ENCODE measurements at places on chromosomes 4 and X.
A peak's percentile ranks its signal among the peaks of the same experiment; 100 is the strongest.

GRCh38 chr4:2399631-2400190 lies 18.7 kb downstream of the ZFYVE28 start:
- DNase-seq = no peak

DNA sequence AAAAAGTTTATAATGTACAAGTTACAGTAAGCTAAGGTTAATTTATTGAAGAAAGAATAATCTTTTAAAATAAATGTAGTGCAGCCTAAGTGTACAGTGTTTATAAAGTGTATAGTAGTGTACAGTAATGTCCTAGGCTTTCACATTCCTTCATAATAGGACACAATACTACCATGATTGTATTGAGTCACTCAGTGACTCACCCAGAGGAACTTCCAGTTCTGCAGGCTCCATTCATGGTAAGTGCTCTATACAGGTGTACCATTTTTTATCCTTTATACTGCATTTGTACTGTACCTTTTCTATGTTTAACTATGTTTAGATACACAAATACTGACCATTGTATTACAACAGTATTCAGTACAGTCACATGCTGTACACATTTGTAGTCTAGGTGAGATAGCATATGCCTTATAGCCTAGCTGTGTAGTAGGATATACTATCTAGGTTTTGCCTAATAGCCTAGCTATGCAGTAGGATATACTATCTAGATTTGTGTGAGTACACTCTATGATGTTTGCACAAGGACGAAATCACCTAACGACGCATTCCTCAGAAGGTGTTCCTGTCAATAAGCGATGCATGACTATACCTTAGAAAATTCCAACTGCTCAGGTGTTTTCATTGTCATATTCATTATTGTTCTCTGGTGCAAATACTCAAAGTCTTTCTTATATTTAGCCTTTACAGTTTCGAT lies 5.5 kb upstream of the TMEM255A start:
- DNase-seq = no peak

DNA sequence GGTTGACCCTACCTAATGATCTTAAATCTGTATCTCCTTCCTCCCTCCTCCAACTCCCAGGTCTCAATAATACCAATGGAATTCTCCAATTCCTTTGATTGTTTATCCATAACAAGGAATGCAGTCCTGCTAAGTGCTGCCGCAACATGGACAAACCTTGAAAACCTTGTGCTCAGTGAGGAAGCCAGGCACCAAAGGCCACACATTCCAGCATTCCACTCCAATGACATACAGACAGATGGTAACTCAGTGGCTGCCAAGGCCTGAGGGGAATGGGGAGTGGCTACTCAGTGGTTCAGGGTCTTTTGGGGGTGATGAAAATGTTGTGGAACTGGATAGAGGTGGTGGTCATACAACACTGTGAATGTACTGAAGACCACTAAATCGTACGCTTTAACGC lies 10.4 kb downstream of the HAUS7 start:
- no peak for DNase-seq

DNA sequence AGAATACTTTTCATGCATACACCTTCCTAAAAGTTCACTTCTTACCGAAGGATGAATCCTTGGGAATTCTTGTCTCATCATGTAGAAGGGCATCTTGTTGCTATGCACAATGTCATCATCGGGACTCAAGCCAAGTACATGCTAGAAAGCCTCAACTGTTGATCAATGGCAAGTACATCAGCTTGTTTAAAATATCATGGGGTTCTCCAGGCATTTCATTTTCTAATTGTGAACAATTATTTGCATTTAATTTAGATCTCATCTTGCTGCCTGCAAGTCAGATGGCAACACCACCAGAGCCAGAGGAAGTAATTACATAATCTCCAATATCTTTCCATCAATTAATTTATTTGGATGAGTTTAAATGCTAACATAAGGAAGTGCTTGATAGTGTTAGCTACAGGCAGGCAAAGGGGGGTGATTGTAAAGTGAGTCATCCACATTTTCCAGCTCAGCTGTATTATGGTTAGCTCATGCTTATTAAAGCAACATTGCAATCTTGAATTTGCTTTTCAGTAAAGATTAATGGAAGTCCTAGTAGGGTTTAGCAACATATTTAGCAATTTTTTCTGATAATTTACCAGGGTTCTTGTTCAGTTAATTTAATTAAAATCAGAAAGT lies 356.5 kb downstream of the CBLL2 start:
- DNase-seq = no peak

DNA sequence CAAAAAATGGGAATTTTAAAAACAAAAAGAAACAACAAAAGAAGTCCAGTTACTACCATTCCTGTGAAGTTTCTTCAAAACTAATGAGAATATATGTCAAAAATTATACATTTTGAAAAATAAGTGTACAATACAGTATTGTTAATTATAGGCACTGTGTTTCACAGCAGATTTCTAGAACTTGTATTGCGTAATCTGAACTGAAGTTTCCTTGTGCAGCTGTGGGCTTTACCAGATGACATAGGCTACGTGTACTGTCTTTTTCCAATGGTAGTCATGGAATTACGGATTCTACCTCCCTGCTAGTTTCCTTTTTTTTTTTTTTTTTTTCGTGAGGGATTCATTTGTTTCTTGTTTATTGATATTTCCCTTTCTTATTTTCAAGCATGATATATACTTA lies 113.8 kb upstream of the GABRA2 start:
- no peak for DNase-seq

DNA sequence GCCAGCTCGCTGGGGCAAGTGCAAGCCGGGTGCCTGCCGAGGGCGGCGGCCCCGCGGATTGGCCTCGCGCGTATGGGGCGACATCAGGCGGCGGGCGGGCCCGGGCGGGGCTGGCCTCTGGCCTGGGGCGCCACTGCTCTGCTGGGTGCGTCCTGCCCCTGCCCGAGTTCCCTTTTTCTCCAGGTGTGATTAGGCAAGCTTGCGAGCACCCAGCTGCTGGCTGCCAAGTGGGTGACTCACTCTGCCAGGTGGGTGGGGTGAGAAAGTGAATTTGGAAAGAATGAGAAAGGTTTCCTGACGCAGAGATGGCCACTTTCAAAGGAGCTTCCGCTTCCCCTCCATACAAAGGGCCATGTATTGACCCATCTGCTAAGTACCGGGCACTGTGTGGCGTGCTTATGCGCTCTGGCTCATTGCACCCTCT lies 32.5 kb downstream of the FGFBP1 start:
- DNase-seq = no peak

DNA sequence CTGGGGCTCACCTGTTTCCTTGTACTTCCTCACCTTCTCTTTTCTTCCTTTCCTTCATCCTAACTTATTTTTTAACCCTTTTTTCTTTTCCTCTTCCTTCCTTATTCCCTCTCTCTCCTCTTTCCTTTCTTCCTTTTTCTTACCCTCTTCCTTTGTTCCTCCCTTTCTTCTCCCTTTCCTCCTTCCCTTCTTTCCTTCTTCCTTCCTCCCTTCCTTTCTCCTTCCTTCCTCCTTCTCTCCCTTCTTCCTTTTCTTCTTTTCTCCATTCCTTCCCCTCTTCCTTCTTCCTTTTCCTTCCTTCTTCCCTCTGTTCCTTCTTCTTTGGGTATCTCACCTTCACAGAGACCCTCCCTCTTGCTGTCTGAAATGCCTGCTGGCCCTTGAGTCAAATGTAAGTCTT lies 22.1 kb upstream of the CBR4 start:
- DNase-seq = no peak

- DNase-seq = no peak
These were observed 21.1 kb downstream of the ANXA5 start for GRCh38 chr4:121675715-121676114.

DNA sequence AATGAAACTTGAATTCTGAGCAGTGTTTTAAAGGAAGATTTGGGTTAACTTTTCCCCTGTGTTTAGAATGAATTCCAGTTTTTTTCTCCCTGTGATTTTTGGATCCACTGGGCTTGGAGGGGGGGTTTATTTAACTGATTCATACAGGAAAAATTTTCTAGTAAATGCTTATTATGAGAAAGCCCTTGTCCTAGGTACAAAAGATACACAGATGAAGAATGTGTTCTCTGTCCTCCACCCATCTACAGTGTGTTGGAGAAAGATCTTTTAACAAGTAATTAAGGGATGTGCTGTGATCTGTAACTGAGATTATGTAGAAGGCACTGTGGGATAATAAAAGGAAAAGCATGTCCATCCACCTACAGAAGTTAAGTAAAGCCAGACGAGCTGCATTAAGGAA lies 103.9 kb downstream of the STIM2 start:
- no peak for DNase-seq

DNA sequence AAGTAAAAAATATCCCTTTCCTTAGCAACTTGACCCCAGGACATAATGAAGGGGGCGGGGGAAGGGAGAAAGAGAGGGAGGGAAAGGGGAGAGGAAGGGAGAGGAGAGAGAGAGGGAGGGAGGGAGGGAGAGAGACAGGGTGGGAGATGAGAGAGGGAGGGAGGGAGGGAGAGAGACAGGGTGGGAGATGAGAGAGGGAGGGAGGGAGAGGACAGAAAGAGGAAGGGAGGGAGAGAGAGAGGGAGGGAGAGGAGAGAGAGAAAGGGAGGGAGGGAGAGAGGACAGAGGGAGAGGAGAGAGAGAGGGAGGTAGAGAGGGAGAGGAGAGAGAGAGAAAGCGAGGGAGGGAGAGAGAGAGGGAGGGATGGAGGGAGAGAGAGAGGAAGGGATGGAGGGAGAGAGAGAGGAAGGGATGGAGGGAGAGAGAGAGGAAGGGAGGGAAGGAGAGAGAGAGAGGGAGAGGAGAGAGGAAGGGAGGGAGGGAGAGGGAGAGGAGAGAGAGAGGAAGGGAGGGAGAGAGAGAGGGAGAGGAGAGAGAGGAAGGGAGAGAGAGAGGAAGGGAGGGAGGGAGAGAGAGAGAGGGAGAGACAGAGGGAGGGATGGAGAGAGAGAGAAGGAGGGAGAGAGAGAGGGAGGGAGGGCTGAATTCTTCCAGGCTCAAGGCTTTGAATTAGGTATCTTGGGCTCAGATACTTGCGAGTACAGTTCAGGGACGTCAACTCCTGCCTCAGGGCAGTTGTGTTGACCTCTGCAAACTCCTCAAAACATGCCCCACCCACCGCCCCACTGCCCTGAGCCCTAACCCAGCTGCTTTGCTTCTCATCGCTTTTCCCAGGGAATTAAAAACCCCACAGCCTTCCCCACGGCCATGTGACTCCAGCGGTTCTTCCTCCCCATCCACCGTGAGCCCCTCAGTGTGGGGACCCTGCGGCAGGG lies 40.0 kb upstream of the ADRA2C start:
- no peak for DNase-seq

DNA sequence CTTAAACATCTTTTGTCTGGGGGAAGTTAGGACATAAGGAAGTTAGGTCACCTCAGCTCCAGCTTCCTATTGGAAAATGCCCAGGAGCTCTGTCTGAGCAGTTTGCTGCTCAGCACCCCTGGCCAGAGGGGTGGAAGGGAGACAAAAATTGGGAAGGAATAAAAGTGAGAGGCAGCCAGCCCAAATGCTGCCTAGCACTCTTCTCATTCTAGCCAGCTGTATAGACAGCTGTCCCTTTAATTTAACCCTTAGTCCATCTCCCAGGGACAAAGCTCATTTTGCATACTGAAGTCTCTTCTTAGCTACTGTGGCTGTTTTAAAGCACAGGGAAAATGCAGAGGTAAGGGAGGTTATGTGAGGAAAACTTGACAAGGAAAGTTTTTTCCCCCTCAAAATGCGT lies 89.5 kb upstream of the CITED1 start:
- DNase-seq = no peak

DNA sequence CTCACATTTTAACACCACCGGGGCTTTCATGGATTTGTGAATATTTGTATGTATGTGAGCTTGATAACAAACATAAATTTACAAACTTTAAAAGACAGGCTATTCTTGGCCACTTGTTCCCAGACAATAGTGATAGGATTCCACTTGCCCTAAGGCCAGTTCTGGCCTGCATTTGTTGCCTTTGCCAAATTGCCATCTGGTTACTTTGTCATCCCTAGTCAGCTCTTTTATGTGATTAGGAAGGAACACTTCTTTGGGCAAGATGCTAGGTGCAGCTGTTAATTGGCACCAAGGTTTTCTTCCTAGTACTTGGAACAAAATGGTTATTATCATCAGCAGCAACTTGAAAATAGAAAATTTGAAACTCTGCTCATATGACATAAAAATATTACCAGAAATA lies 63.3 kb downstream of the CCSER1 start:
- DNase-seq = no peak

- DNase-seq = no peak
These were observed 137.2 kb upstream of the PGRMC2 start for GRCh38 chr4:128424527-128425497.

DNA sequence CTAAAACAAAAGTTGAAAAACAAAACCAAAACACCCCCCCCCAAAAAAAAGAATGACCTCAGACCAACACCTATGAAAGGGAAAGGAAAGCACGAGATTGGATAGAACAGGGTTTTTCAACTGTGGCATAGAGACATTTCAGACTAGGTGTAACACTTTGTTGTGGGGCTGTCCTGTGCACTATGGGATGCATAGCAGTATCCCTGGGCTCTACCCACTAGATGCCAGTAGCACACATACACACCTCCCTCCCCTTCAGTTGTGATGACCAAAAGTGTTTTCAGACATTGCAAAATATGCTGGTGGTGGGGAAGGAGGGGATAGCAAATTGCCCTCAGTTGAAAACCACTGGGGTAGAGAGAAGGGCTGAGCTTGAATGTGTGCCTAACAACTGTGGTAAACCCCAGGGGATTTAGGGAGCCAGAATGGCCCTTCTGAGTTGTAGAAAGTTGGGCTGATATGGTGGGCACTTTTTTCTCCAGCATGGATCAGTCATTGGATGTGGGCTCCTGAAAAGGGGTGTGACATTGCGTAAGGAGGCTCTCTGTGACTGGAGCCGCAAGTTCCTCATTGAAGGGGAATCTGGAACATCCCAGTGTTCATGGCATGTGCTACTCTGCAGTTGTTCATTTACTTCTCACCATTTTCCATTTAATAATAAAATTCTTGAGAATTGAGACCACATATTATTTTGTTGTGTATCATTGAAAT lies 8.8 kb upstream of the GEMIN8 start:
- DNase-seq = no peak

- DNase-seq = no peak
These were observed 213.4 kb downstream of the IL15 start for GRCh38 chr4:141849778-141850177.

- DNase-seq = peak; percentile 18
These were observed 213.4 kb upstream of the S100G start for GRCh38 chrX:16436348-16437188.

- no peak for DNase-seq
These were observed 51.9 kb upstream of the PAQR3 start for GRCh38 chr4:78990938-78991810.

DNA sequence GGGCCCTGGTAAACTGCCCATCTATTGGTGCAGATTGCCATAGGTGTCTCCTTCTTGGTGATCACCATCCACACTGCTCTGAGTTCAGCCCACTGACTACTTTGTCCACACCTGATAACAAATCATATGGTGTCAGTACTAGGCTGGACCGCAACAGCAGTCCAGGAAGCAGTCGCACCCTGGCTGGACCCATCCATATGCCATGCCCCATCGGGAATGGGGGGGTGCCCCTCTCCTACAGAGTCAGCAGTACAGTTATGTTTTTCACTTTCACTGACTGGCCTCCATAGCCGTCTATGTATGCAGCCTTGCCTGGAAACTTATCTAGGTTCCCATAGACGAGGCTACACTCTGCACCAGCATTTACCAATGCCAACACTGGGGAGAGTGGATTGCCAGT lies 226.1 kb downstream of the ADGRL3 start:
- DNase-seq = no peak

GRCh38 chr4:165627548-165627947 lies 245.5 kb upstream of the TLL1 start:
- DNase-seq = no peak

- no peak for DNase-seq
These were observed 9.0 kb upstream of the PITX2 start for GRCh38 chr4:110631584-110632505.
